ENCODE measurements at places on chromosomes 5 and 9.

- no peak for DNase-seq
Observed at GRCh38 chr5:134963098-134963497, 4.6 kb upstream of the CATSPER3 start.

DNA sequence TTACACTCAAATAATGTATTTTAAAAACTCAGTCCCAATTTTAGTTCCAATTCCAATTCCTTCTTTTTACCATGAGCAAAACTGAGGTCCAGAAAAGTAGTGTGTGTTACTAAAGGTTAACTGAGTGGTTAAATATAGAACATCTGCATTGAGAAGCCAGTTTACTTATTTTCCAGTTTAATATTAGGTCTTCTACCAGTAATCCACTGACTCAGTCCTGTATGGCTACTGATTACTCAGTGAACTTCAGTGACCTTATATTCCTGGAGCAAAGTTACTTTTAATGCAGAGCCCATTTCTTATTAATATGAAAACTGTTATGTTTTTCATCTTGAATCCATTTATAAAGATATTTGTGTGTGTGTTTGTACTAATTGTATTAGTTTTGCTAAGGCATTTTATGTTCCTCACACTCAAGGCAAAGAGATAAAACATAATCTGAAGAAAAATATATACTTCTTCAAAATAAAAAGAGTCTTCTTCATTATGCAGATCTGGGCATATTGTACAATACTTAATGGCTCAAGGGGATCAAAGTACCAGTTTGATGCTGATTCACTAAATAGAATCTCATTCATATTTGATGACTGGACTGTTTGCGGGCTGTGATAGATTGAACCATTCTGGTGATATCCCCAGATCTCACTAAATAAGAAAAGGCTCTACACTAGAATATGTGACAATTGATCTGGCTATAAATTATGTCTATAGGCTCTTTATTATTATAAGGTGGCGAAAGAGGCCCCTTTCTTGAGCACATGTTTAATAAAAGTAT lies 60.8 kb downstream of the DMXL1 start:
- DNase-seq: no peak

DNA sequence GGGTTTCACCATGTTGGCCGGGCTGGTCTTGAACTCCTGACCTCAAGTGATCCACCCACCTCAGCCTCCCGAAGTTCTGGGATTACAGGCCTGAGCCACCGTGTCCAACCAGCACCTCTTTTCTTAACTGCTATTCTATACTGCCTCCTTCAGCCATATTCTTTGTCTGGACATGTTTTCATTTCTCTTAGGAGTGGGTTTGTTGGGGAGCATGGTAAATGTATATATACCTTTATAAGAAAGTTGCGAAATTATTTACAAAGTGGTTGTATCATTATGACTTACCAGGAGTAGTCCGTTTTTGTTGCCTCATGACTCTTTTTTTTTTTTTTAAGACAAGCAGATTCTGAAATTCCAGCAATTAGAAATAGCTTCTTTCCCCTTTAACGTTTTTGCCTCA lies 38.7 kb downstream of the CDC42SE2 start:
- no peak for DNase-seq

DNA sequence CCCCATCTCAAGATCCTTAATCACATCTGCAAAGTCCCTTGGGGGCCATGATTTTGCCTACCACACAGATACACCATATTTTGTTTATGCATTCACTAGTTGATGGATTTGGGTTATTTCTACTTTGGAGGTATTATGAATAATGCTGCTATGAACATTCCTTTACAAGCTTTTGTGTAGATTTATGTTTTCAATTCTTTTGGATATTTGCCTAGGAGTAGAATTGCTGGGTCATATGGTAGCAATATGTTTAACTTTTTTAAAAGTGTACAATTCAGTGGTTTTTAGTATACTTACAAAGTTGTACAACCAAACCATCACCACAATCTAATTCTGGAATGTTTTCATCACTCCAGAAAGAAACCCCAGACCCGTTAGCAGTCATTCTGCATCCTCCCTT lies 7.8 kb upstream of the ANP32B start:
- no peak for DNase-seq

GRCh38 chr5:98042961-98043360 lies 730.5 kb upstream of the RGMB start:
- no peak for DNase-seq

DNA sequence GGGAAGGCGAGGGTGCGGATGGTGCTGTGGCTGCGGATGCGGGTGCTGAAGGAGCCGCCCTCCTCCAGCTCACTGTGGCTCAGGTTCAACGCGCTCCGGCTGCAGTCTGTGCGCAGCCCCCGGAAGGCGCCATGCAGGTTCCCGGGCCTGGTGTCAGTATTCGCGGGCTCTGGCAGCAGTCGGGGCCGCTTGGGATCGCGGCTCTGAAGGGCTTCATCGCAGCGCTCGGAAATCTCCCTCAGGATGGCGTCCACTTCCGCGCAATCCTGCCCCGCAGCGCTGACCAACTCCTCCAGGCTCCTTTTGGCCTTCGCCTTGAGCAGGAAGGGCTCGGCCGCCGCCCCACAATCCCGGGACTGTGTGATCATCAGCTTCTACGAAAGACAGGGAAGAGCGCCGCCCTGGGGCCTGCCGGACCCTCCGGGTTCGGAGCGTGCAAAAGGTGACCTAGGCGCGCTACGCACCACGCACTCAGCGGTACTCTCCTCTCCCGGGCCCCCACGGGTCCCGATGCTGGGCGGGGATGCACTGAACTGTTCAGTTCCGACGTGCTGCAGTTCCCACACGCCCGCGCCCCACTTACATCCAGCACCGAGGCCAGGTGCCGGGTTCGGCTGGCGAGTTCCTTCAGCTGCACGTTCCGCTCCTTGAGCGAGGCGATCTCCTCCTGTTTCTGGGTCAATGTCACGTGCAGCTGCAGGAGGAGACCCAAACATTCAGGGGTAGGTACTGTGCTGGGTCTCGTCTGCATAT lies 6.5 kb downstream of the MCIDAS start:
- DNase-seq: no peak

GRCh38 chr9:20604562-20604961 lies 17.7 kb downstream of the MLLT3 start:
- DNase-seq: no peak

DNA sequence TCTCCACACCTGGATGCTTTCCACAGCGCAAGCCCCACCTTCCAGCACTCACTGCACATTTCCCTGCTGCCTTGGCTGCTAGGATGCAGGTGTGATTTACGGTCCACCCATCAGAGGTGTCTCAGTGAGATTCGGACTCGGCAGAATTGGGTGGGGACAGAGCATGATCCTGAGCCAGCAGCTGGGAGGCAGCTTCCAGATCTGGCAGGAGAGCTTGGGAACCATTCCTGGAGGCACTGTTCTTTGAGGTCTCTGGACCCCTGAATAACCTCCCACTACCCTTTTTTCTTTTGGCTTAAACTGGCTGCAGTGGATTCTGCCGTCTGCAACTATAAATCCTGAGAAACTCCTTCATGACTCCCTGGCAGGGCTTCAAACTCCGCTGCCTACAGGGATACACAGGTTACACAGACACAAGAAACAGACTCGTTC lies 99.6 kb upstream of the PHYKPL start:
- DNase-seq: no peak

- DNase-seq: no peak
Observed at GRCh38 chr9:79111653-79112052, 460.1 kb upstream of the TLE4 start.

DNA sequence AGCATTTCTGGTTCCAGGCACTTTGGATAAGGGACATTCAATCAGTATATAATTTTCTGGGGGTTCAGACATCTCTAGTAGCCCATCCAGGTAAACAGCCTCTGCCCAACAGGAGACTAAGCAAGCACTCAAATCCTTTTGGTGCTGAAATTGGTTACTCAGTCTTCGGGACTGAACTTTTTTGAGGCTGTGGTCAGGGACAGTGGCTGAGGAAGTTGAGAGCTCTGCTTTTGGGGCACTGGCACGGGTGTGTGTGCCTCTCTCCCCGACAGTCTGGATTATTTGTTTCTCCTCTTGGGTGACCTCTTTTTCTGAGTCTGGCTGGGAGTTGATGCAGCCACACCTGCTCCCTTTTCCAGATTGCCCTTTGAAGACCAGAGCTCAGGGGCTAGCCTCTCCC lies 47.6 kb downstream of the ACER2 start:
- no peak for DNase-seq

- no peak for DNase-seq
Observed at GRCh38 chr9:134992755-134993124, 75.0 kb upstream of the FCN1 start.

- peak; percentile 82 for DNase-seq
Observed at GRCh38 chr9:131739959-131740648, at the start of gene RAPGEF1. TSS of gene RAPGEF1 (minus strand) at chr9:131740076. CDS start at chr9:131739830, 246 bp downstream.
